Stimulated activated CD4-positive, alpha-beta T cell treated with anti-CD3 and anti-CD28 coated beads, Interleukin-15, amount 100 ng/mL, for 24 hours (primary cell): ENCODE measurements at places on chromosomes 2 and 18.

- DNase-seq, result no peak
Measured at GRCh38 chr18:23735021-23735464, 45.8 kb downstream of the LAMA3 start.

GRCh38 chr2:200484934-200485333 lies 24.9 kb downstream of the KCTD18 start:
- DNase-seq, result no peak

DNA sequence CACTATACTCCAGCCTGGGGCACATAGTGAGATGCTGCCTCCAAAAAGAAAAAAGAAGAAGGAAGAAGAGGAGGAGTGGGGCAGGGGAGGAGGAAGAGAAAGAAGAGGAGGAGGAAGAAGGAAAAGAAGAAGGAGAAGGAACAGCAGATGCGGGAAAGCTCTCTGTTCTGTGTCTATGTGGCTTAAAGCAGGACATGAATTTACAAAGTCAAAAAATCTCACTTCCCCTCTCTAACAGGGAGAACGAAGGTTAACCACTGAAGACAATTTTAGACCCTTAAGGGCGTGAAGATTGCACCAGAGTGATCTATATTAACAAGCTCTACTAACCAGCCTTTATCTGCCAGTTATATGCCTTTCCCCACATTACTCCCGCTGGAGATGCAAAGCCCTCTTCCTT lies 258.9 kb downstream of the METTL4 start:
- DNase-seq, result no peak

- no peak for DNase-seq
Measured at GRCh38 chr2:45003579-45004551, 5.4 kb downstream of the SIX2 start.
